Vagina (tissue), 2 donors: ENCODE measurements at places on chromosomes 13 and 19.

GRCh38 chr13:33403807-33404362 is 118.3 kb upstream of the STARD13 start:
- DNase-seq: no peak

DNA sequence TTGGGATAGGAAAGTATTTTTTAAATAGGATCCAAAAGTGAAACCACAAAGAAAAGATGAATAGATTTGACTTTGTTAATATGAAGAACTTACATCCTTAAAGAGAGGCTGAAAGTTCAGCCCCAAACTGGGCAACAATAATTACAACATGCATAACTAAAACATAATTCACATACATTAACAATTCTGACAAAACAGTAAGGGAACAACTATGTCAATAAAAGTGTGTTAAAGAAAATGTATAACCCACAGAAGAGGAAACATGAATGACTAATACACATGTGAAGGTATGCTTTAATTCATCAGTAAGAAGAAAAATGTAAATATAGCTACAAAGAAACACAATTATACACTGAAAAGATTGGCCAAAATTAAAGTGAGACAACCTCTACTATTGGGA is 1597.6 kb upstream of the MIR17HG start:
- no peak for DNase-seq

GRCh38 chr13:39840201-39840600 is 184.7 kb downstream of the COG6 start:
- DNase-seq: no peak

GRCh38 chr13:49530457-49530856 is 34.7 kb downstream of the PHF11 start:
- DNase-seq: no peak

- DNase-seq: no peak
Observed at GRCh38 chr19:7772752-7773291, 9.8 kb downstream of the CLEC4M start.

DNA sequence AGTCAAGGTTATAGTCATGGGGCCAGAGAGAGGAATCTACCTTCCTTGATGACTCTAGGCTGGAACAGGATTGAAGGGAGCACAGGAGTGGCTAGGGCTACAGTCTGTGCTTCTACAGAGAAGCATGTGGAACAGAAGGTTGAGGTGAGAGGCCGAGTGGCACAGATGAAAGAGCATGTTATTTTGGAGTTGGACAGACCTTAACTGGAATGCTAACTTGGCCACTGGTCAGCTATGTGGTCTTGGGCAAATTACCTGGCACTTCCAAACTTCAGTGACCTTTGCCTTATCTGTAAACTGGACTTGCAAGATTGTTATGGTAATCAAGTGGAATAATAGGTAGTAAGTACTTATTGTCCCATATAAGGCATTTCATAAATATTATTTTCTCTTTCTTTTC is 252.7 kb downstream of the KCNRG start:
- no peak for DNase-seq

GRCh38 chr19:12788682-12789097 is 2.6 kb upstream of the JUNB start:
- DNase-seq: no peak

DNA sequence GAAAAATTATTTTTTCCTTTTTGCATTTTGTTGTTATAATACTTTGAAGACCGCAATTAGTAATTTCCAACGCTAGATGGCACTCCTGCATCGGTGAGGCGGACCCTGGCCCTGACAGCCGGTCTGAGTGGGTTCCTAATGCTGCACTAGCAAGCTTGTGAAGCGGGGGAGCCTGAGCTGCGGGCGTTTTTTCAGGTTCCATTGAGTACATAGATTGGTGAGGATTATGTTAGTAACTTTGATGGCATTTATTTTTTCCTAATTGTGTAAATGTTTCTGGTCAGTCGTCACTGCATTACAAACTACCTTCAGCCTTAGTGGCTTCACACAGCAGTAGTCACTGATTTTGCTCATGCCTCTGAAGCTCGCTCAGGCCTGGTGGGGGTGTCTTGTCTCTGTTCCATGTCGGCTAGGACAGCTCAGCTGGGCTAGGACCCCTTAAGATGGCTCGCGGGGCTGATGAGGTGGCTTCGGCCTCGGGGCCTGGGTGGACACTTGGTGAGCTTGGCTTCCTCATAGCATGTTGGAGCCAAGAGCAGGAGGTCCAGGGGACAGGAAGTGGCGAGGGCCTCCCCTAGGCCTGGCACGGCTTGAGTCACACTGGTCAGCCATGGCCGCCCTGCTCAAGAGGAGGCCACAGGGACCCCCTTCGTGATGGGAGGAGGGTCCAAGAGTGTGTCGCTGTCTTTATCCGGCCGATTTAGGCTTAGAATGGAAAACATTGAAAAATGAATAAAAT is 25.0 kb downstream of the ERCC5 start:
- no peak for DNase-seq

- no peak for DNase-seq
Observed at GRCh38 chr19:13839938-13840304, 37.0 kb upstream of the NANOS3 start.

DNA sequence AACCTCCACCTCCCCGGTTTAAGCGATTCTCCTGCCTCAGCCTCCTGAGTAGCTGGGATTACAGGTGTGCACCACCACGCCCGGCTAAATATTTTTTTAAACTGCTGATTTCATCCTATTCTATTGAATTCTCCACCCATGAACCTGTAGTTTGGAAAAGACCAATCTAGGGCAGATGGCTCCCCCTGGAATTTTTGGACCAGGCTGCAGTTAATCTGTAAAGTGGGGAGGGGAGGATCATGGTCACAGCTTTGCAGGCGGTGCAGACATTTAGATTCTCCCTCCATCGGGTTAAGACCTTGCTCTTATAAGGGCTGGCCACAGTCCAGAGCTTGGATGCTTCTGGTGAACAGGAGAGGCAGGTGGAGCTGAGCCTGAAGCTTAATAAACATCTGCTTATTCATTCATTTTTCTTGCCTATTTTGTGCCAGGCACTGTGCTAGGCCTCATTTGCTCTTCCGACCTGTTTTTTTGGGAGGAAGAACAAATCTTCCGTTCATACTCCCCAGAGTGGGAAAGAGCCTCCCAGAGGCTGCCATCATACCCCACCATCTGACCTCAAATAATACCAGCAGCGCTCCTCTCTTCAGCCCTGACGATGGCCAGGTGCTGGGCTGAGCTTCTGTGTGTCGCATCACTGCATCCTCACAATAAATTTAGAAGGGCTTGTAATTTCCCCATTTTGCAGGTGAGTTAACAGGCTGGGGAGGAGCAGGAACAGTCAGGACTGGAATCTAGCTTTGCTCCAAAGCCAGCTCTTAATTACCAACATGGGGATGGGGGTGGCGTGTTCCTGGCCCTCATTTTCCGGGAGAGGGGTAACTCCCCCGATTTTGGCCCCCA is 902 bp upstream of the CCDC106 start:
- no peak for DNase-seq

DNA sequence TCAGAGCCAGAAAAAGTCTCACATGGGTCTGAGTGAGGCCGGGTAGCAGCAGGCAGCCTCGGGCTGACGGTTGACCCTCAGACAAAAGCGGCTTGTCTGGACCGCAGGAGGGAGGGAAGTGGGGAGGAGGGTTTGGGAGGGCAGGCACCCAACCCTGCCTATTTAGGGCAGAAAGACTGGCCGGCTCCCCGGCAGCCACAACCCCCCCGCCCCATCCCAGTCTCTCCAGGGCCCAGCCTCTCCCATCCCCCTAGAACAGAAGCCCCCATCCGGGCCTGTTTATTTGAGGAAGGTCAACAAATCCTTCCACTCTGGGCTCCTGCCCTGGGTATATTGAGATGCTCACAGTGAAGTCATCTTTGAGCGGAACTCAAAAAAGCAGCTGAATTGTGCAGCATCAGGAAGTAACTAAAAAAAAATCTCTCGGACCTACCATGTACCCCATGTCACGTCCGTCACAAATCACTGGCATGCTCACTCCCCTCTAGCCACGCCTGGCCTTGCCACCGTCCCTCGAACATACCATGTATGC is 6.3 kb downstream of the DACT3 start:
- DNase-seq: no peak

- DNase-seq: no peak
Observed at GRCh38 chr19:13206587-13206986, 56.4 kb downstream of the IER2 start.

GRCh38 chr13:42498521-42498920 is 75.4 kb upstream of the TNFSF11 start:
- DNase-seq: no peak

DNA sequence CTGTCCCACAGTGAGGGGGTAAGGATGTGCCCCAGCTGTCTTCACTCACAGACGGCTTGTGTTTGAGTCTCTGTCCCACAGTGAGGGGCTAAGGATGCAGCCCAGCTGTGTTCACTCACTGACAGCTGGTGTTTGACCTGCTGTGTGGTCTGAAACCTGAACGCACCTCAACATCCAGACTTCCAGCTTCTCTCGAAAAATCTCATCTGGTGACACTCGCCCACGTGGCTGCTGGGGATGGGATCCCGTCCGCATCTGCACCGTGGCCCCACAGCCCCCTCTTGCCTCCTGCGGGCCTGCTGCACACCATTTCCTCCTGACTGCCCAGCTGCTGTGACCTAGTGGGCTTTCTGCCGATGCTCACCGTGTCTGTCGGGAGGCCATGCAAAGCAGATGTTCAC is 27.3 kb downstream of the CHAF1A start:
- no peak for DNase-seq

- no peak for DNase-seq
Observed at GRCh38 chr19:32881766-32882165, 12.2 kb upstream of the SLC7A9 start.

DNA sequence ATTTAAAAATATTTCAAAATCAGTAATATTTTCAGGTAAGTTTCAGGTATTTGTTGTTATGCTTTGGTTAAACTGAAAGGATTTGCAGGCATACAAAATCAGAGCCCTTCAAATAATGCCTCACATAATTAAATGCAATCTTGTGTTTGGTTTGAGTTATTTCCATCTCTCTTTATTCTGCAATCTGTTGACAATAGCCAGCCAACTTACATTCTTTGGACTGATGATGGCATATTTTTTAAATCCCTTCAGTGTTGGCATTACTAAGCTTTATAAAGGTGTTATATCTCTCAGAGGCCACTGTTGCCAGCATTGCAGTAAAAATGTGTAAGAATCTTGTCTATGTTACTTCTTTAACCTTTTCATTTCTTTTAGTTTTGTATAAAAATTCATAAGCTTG is 257.2 kb upstream of the RFC3 start:
- no peak for DNase-seq

GRCh38 chr19:1874554-1875185 is 10.6 kb downstream of the ABHD17A start:
- DNase-seq: no peak

- no peak for DNase-seq
Observed at GRCh38 chr19:13032837-13033236, 37.6 kb downstream of the NFIX start.

DNA sequence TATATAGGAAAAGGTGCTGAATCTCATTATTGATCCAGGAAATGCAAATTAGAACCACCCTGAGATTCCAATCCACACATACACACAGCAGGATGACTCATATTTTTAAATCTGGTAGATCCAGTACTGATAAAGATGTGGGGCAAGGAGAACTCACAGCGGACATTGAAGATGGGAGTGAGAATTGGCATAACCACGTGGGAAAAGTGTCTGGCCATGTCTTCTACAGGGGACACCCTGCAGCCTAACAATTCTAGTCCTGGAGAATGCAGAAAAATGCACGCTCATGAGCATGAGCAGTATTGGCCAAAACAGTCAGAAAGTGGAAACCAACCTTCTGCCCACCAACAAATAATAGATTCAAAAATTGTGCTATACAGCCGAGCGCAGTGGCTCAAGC is 13.5 kb upstream of the BCL3 start:
- no peak for DNase-seq

GRCh38 chr19:5204212-5204611 is 136.4 kb downstream of the PTPRS start:
- no peak for DNase-seq

DNA sequence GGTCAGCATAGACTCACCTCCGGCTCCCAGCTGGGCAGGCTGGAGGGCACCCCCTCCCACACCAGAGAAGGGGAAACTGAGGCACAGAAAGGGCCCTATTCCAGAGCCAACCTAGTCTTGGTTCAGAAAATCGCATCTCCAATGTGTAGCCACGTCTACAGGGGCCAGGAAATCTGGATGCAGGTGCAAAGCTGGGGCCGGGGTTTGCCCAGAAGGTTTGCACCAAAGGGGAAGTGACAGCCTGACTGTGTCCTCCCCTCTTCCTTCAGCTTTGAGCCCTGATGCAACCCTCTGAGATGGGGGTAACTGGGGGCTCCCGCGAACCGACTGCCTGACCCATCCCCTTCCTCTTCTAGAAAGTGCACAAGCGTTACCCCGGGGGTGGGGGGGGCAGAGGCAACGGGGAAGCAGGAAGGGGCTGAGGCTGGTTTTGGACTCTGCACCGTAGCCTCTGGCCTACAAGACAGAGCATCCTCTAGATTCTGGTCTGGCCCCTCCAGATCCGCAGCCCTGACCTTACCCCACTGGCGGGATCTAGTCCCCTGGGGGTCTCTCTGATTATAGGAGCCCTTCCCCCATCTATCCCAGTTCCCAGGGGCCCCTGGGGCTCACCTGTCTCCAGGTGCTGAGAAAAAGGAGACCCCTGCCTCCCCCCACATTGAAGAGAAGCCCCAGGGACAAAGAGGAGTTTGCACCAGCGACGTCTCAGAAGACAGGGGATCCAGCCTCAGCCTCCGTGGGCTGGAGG is 1.1 kb upstream of the ONECUT3 start:
- no peak for DNase-seq

- DNase-seq: no peak
Observed at GRCh38 chr13:64274481-64275217, 2859.0 kb upstream of the PCDH20 start.

- DNase-seq: no peak
Observed at GRCh38 chr19:55132453-55133129, 15.2 kb upstream of the PPP1R12C start.

GRCh38 chr13:20840568-20840967 is 62.0 kb downstream of the XPO4 start:
- no peak for DNase-seq

- DNase-seq: no peak
Observed at GRCh38 chr19:19103167-19103566, 35.1 kb downstream of the TMEM161A start.

DNA sequence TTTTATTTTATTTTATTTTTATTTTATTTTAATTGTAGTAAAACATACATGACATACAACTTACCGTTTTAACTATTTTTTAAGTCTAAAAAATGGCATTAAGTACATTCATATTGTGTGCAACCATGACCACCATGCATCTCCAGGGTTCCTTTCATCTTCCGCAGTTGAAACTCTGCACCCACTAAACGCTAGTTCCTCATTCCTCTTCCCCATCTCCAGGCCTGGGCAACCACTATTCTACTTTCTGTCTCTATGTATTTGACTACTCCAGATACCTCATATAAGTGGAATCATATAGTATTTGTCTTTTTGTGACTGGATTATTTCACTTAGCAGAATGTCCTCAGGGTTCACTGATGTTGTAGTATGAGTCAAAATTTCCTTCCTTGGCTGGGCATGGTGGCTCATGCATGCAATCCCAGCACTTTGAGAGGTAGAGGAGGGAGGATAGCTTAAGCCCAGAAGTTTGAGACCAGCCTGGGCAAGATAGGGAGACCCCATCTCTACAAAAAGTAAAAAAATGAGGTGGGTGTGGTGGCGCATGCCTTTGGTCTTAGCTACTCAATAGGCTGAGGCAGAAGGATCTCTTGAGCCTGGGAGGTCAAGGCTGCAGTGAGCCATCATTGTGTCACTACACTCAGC is 55.7 kb upstream of the ZNF507 start:
- no peak for DNase-seq

- no peak for DNase-seq
Observed at GRCh38 chr13:60111691-60112090, 52.0 kb downstream of the DIAPH3 start.
